ENCODE measurements at places on chromosomes 4 and X.

GRCh38 chrX:23720117-23720677, 22.9 kb downstream of the ACOT9 start:
- DNase-seq: no peak

DNA sequence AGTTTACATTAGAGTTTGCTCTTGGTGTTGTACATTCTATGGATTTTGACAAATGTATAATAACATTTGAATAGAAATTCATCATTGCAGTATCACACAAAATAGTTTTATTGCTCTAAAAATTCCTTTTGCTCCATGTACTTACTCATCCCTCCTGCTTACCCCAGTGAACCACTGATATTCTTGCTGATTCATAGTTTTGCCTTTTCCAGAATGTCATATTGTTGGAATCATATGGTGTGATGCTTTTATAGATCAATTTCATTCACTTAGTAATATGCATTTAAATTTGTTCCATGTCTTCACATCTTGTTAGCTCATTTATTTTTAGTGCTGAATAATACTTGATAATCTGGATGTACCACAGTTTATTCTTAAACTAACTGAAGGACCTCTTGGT, 1593.2 kb downstream of the C4orf33 start:
- DNase-seq: no peak

- DNase-seq: no peak
Measured at GRCh38 chr4:7435471-7436061, 836 bp upstream of the PSAPL1 start.

- no peak for DNase-seq
Measured at GRCh38 chrX:36336751-36337150, 417.2 kb downstream of the CFAP47 start.

DNA sequence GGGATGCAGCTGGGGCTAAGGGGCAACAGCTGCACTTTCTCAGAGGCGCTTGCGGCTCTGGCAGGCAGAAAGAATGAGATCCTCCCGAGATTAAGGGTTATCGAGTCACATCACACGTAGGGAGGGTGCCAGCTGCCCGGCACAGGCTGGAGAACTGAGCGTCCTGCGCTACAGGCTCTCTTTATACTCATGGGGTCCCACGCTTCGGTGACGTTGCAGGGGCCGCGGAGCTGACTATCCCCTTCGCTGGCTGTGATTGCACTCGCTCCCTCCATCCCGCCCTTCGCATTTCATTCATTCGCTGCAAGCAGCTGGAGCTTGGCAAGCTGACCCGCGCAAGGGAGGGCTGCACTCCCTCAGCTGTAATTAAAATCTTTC, at the start of gene TACR3:
TACR3 (minus strand) TSS at position 156 of the 378 bp plus-strand sequence. CDS start 310 bp downstream, outside the sequence.
- DNase-seq: no peak

DNA sequence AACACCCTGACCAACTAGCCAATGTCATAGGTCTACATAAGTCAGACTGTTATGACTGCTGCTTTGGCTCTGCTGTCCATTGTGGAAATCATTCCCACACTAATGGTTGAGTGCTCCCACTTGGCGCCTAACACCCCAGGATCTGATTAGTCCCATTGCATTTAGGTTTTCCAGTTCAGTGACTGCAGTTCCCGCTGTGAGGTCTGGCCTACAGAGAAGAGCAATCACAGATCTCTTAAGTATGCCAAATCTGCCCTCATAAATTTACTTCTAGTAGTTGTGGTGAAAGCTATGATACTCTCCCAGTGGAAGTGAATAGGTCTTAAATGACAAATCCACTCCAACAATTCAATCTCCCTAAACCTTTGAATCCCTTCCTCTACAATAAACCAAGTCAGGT, 77.3 kb upstream of the IL2 start:
- no peak for DNase-seq

All from head of caudate nucleus (tissue), 42 donors.